Stimulated activated CD8-positive, alpha-beta memory T cell treated with anti-CD3 and anti-CD28 coated beads, Interleukin-4, amount 100 ng/mL, for 48 hours (primary cell): ENCODE measurements at places on chromosomes 11 and 22.

DNA sequence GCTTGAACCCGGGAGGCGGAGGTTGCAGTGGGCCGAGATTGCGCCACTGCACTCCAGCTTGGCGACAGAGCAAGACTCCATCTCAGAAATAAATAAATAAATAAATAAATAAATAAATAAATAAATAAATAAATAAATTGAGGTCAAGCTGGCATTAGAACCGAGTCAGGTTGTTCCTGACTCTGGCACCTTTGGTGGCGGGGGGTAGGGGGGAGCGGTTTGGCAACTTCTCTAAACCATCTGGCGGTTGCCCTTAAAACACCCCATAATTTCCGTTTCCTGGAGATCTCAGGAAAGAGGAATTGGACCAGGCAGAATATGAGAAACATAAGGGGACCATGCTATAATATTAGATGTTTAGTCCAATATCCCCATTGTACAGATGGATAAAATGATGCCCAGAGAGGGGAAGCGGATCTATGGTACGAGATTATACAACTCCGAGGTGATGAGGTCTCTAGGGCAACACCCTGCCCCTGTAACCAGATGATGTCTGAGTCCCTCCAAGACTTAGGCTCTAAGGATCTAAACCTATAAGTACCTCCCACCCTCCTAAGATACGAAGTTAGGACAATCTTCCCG is 785 bp downstream of the CLPB start:
- no peak for DNase-seq

- DNase-seq, result peak; percentile 43
Measured at GRCh38 chr11:120344302-120345004, 8.2 kb downstream of the ARHGEF12 start.

GRCh38 chr11:111591187-111591960 is 10.9 kb upstream of the SIK2 start:
- no peak for DNase-seq

DNA sequence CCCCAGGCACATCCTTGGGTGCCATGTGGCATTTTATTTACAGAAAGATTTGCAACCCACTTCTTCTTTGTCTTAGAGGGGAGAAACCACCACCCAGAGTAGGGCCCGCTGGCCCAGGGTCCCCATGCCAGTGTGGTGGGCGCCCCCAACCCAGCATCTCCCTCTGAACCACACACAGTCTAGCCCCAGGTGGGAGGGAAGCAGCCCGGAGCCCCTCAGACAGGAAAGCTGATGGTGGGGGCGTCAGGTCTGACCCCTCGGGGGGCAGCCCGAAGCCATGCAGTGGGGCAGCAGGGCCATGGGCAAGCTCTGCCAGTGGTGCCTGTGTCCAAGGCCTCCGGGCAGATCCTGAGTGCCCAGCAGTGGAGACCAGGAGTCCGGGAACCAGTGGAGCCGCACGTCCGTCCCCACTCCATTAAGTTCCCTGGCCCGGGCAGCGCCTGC is 11.7 kb downstream of the TRPM5 start:
- DNase-seq, result no peak

GRCh38 chr22:20021196-20022181 is 579 bp downstream of the TANGO2 start:
- DNase-seq, result peak; percentile 41

DNA sequence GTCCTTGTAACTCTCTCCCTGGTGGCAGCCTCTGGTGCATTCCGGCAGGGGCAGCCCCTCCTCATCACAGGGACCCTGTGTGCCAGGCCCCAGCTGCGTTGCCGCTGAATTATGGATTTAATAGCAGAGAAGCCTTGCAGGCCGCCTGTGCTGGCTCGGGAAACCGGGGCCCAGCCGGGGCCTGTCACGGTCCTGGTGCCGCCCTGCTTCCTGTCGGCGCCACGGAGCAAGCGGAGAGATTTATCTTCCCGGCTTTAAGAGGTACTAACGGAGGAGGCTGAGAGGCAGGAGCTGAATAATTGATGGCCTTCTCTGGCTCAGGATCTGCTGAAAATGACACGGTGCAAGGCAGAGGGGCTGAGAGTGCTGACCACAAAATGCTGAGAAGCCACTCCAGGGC is 54.0 kb upstream of the CCDC188 start:
- DNase-seq, result no peak

GRCh38 chr22:44753189-44754042 is 1.0 kb downstream of the ARHGAP8 start:
- DNase-seq, result no peak

DNA sequence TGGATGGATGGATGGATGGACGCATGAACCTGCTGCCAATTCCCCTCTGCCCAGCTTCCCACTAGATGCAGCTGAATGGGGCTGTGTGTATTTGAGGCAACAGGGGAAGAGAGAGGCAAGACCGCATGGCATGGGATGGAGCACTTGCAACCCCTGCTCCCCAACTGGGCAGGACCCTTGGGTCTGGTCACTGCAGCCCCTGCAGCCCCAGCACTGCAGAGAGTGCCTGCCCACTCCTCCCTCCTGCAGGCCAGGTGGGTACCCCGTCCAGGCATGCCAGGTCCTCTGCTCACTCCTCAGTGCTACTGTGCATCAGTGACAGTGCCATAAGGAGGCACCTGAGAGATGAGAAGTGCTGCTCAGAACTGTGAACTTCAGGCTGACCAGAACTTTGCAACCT is 40.3 kb downstream of the OSBPL5 start:
- DNase-seq, result no peak

- DNase-seq, result no peak
Measured at GRCh38 chr11:19547044-19547443, 165.6 kb upstream of the NAV2 start.

DNA sequence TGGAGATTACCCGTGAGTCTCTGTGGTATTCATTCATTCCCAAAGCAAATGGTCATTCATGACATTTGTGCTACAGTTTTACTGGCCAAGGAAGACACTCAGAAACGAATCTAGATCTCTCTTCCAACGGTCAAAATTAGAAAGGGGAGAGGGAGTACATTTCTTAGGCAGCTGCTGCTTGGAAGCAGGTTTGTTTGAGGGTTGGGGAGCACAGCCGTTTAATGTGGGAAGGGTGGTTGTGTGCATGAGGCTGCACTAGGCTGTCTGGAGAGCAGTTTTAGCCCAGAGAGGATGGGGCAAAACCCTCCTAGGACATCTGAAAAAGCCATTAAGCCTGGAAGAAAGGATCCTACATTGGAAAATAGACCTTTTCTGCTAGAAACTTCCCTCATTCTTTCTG is 29.7 kb upstream of the TIMP3 start:
- DNase-seq, result no peak

DNA sequence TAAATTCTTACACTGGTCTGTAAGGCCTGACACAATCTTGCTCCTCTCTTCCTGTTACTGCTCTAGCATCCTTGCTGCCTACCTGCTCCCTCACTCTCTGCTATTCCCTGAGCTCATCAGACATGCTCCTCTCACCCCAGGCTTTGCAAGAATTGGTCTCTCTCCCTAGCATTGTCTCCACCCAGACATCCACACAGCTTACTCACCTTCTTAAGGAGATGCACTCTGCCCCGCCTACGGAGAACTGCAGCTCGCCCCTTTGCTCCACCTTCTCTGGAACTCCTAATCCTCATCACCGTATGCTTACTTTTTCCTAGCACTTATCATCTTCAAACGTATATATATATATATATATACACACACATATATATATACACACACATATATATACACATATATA is 23.3 kb upstream of the TMPRSS5 start:
- no peak for DNase-seq

- DNase-seq, result no peak
Measured at GRCh38 chr11:92253421-92253820, 28.8 kb downstream of the FAT3 start.

DNA sequence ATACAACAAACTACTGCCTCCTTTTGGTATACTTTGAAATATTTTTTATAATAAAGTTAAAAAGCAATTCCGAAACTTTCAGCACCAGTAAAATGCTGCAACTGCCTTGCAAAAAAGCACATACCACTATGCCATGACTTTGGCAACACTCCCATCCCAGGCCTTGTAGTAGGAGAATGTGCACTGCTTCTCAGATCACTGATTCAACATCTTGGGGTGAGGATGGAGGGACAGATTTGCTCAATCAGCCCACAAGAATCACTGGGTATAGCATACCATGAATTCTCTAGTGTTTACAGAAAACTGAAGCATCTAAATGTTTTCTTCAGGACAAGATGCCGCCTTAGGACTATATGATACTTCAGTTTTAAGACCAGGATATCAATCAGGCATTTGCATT is 14.9 kb downstream of the EIF4ENIF1 start:
- no peak for DNase-seq

GRCh38 chr11:14544611-14545010 is 24.4 kb upstream of the PSMA1 start:
- no peak for DNase-seq

- DNase-seq, result no peak
Measured at GRCh38 chr22:42160830-42161696, 30.5 kb upstream of the CYP2D6 start.

DNA sequence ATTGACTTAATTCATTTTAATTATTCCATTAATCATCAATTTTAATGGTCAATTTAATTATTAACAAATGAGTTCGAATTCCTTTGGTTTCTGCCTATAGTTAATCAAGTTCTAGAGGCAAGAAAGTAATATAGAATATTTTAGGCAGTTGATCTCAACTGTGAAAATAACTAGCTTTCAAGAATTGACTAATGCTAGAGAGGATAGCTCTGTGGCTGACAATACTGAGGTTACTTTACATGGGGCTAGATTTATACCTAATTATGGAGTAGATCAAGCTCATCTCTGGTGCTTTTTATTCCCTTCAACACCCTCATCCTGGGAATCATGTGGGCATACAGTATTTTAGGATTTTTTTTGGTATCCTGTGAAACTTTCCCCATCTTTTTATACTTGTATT is 259.4 kb downstream of the GRM5 start:
- no peak for DNase-seq

DNA sequence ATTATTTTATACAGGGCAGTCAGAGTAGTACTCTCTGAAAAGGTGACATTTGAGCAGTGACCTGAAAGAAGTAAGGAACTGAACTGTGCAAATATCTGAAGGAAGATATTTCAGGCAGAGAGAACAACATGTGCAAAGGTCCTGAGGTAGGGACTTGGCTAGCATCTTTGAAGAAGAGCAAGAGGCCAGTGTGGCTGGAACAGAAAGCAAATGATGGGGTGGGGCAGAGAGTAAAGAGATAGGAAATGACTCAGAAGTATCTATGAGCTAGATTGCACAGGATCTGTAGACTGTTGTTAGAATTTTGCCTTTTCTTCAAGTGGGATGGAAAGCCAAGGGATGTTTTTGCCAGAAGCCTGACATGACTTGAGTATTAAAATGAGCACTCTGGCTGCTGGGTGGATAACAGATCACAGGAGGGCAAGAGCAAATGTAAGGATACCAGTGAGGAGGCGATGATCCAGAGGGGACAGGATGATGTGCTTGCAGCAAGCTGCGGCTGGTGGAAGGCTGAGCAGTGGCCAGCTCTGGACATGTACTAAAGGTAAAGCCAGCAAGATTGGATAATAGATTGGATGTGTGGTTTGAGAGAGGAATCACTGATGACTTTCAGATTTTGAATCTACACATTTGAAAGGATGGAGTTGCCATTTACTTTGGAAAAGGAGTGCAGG is 33.2 kb upstream of the TTC12 start:
- DNase-seq, result no peak

DNA sequence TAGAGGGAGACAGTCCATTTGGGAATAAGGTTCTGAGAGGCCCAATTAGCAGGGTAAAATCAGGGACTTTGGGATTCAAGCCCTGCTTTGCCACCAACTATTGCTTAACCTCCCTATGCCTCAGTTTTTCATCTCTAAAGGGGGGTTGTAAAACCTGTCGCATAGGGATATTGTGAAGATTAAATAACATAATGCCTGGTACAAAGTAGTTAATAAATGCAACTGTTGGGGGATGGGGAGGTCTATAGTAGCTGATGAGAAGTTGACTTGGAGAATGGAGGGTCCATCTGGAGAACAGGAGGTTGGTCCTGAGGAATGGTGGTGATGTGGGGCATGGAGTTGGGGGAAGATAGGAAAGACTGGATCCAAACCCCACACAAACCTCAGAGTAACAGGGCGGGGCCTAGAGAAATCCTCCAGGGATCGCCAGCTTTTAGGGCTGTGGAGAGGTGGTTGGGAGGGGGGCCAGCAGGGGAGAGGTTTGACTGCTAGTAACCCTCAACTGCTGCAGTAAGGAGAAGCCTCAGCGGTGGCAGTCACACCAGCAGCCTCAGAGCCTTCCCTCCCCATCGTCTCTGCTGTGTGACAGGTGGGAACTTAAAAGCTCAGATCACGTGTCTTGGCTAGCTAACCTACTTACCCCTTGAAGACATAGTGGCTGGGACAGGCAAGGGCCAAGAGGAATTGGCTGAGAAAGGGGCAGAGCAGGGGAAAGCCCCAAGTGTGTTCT is 1.1 kb upstream of the ABCG4 start:
- no peak for DNase-seq

GRCh38 chr11:10414659-10415058 is 40.4 kb upstream of the AMPD3 start:
- no peak for DNase-seq

DNA sequence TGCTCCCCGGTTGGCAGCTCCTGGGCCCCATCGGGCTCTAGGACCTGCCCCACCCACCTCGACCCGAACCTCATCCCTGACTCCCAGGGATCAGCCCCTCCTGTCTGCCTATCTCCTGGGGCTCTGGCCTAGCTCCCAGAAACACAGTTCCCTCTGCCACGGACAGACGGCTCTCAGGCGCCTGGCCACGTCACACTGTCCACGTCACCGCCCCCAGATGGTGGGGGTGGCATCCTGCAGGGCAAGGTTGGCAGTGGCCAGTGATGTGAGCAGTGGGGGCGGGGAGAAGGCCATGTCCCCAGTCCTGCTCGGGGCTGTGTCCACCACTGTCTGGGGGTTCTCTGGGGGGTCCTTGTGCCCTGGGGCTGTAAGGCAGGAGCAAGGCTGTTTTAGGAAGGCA is 29.2 kb downstream of the SYT7 start:
- no peak for DNase-seq

GRCh38 chr11:124493016-124493655 is 47.6 kb upstream of the OR8B8 start:
- no peak for DNase-seq
